ENCODE measurements at places on chromosomes 11 and 22.

- no peak for DNase-seq
Measured at GRCh38 chr11:118521892-118522311, 5.4 kb upstream of the TTC36 start.

- no peak for DNase-seq
Measured at GRCh38 chr11:16292167-16292859, 64.0 kb downstream of the SOX6 start.

DNA sequence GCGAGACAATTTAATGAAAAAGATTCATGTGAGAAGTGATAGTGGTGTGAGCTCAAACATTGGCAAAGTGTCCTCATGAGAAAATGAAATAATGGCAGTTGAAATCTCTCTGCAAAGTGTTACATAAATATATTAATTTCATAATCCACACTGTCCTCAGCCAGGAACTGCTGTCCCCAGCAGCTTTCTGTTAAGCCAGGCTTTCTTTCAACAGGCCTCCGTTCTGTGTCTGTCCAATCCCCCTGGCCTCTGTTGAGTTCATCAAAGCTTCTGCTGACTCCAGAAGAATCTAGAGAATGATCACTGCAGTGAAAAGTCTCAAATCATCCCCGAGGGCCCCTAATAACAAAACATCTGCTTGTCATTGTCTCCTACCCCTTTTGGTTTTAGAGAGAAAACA is 10.0 kb upstream of the ASCC2 start:
- no peak for DNase-seq

- DNase-seq: no peak
Measured at GRCh38 chr11:86134580-86135318, 65.9 kb upstream of the PICALM start.

DNA sequence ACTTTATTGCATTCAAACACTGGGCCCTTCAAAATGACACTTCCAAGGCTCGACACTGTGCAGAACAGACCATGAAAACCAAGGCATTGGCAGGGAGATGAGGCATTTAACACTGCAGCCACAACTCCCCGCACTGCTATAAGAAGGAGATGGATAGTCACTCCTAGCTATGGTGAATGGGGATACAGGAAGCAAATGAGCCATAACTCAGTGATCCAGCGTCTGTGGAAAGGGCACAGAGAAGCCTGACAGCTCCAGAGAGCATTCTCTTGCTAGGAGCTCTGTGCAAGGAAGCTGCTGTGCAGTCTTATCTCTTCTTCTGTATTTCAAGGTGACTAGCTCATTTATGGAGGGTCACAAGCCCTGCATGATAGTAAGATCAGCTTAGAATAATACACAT is 20.9 kb downstream of the HPS4 start:
- DNase-seq: no peak

DNA sequence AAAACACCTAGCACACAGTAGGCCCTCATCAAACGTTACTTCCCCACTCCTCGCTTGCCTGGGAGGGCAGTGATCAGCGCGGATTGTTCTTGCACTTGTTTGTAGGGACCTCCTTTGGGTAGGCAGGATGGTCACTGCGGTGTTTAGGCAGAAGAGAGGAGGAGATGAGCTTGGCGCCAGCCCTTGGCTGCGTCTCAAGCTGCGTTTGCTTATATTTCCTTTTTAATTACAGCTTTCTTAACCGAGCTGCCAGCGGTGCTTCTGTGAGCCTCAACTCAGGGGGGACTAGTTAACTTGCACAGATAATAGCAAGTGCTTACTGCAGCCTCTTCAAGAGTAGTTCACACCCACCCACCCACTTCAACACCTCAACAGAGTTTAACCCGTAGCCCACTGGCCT is 15.1 kb downstream of the IFT27 start:
- no peak for DNase-seq

DNA sequence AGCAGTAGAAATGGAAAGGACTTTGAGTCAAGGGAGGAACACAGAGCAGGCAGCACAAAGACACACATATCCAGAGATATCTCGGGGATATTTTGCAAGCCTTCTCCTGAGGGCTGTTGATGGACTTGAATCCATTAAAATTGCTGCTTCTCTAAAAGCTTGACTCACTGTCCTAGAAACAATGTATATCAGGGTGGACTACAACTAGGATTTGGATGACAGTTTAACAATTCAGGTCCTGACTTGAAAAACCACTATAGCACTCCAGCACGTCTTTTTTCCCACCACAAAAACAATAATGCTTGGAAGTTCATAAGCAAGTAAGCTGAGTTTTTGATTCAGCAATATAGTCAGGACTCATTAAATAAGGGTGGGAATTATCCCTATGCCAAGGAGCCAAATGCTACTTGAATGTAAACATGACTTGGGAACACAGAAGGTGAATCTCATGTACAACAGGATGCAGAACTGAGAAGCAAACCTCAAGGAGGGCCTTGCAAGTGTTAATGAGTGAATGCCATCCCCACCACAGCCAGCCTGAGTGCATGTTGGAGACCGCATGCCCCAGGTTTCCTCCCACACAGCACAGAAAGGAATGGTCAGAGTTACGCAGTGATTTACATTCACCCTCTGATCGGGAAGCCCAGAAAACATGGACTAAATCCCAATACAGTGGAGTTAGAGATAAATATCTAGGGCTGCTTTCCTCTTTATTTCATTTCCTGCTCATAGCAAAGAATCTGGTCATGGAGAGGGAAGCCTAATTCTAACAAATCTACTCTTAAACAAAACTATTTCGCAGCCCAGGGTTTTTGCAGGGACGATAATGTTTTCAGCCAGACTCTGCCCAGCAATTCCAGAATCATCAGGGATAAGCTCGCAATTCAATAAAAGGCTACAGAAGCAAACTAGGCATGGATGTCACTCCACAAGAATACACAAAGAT is 98.4 kb upstream of the OR9G4 start:
- DNase-seq: no peak

GRCh38 chr11:22416462-22416861 is 78.3 kb downstream of the SLC17A6 start:
- DNase-seq: no peak

- no peak for DNase-seq
Measured at GRCh38 chr11:27046956-27047355, 6.3 kb downstream of the BBOX1 start.

DNA sequence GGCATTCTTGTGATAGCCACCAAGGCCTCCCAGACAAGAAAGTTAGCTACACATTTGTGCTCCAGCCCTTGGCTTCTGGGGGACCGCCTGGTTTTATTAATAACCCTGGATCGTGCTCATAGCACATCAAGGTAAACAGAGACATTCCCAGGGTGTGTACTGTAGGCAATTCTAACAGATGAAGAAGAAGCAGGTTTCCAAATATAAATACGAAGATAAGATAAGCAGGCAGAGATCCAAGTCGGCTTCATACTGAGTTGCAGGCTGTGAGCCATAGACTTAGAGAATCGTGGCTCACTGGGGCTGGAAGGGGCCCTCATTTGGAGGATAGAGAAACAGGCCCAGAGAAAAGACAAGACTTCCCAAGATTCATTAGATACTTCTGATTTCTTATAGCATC is 131.4 kb downstream of the TENM4 start:
- no peak for DNase-seq

DNA sequence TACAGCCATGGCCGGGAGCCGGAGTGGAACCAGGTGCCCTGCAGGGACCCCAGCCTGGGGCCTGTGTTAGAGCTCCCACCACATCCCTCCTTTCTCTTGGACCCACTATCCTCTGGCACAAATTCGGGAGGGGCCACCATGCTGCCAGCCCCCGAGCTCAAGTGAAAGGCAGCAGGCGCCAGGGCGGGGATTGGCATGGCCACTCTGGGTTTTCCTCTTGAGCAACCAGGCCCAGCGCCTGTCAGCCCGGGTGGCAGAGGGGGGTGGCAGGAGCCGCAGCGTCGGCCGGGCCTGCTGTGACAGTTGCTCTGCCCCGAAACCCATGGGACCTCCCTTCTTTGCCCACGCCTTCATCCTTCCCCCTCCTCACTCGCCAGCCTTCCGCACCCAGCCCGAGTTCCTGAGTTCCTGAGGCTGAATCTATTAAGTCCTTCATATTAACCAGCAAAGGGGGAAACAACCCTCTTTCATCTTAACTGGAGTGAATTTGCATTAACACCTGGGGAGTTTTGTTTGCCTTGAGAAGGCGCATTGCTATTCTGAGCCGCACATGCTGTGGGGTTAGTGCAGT is 16.8 kb upstream of the CABP7 start:
- no peak for DNase-seq

DNA sequence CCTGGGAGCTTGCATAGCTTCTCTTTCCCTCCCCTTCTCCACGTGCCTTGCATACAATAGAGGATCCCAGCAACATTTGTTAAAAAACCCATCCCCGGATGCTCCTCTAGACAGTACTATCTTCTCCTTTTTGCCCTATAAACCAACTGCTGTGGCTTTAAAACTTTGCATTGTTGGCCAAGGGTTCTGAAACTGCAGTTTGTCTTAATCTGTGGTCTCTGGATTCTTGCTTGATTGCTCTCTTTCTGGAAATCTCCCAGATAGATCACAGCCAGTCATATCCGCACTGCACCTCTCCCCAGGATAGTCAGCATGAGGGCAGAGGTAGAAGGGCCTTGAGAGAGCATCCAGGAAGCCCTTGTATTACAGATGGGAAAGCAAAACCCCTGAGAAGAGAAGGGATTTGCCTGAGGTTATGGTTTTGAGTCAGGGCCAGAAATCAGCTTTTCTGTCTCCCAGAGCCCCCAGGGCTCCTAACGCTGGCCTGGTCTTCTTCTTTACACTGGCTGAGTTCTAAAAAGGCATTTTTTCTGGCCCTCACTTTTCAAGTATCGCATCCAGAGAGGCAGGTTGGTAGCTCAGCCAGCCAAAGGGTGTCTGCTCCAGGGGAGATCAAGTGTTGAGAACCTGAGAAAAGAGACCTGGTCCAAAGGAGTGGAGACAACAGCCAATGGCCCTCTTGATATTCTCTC is 70.6 kb downstream of the ADM start:
- no peak for DNase-seq

- no peak for DNase-seq
Measured at GRCh38 chr22:44925465-44926123, 84.2 kb downstream of the PHF21B start.

- DNase-seq: no peak
Measured at GRCh38 chr11:783581-784015, 6.3 kb downstream of the CEND1 start.

DNA sequence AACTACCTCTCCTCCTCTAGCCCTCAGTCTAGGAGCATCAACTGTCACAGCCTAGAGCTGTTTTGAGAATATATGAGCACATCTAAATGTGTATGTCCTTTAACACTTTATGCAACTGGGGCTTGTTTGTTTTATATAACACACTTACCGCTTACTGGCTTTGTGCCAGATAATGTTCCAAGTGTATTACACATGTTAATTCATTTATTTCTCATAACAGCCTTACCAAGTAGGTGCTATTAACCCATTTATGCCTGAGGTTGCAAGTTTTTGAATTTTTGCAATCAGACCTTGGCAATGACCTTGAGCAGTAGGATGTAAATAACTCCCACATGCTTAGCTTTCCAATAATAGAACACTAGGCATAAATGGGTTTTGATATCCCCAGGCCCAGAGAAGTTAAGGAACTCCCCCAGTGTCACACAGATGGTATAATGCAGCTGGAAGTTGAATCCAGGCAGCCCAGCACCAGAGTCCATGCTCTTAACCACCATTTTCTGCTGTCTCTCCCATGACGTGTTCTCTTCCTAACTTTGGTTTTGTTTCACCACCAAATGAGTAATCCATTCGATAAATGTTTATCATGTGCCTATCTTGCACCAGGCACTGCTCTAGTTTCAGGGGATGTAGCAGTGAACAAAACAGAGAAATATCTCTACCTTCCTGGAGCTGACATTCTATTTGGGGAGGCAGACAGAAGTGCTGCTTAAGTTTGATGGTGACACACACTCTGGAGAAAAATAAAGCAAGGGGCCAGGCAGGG is 23.1 kb downstream of the PRDM11 start:
- DNase-seq: no peak

DNA sequence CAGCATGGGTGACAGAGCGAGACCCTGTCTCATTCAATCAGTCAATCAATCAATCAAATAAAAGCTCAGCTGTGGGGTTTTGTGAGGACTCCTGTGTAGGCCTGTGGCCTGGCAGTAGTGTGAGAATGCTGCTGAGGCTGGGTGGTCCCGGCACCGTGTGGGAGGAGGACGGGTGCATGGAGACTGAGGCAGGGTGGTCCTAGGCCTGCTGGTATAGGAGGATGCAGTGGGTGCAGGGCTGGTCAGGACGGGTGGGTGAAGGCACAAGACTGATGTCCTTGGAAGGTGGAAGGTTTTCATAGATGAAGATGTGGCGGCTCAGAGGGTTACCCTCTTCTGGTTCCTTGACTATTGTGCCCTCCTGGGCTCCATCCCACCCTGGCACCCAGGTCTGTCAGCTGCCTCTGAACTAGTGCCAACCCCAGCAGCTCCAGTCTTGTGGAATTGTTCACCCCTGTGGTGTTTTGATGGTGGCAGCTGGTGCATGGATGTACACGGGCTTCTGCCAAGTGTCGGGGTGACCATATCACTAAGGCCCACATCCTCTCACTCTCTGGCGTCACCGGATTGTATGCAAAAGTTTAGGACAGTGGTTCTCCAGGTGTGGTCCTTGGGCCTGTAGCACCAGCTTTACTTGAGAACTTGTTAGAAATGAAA is 23.7 kb downstream of the TANGO2 start:
- DNase-seq: no peak
